ENCODE measurements at places on chromosomes 3 and 15.

DNA sequence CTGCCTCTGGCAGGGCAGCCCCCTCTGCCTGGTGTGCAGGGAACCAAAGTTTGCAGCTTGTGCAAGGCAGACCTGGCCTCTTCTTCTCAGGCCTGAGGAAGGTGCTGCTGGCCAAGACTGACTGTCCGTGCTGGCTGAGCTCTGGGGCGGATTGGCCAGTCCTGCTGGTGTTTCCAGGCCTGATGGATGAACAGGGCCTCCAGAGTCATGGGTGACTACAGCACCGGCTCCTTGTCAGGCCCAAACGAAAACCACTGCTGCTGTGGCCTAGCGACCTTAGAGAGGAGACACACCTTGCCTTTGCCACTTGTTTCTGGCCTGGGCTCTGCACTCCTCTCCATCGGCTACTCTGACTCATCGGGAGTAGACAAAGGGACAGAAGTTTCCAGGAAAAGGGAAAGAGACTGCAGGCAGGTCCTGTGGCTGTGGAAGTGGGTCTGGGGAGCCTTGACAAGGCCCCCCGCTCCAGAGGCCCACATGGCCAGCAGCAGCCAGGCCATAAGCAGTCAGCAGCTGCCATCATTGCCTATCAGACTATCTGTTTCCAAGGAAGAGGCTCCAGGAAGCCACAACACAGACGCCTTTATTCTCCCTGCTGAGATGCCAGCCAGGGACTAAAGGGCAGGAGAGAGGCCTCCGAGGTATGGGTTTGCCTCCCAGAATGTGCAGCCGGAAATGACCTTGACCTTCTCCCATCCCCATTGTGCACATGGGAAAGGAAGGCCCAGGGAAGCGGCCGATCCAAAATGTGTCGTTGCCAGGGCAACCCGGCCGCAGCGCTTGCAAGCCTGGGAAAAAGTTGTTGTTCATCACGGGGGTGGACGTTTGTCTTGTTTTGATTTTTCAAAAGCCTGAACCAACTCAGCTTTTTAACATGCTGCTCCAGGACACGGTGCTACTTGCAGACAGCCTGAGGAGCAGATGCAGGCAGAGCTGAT, 160.5 kb downstream of the CHSY1 start:
- no peak overlapping the region for H3K27ac ChIP-seq
- H3K36me3 ChIP-seq: no peaks in the 10 kb centered on the region
- no peak for DNase-seq
- H3K27me3 ChIP-seq: no peaks in the 10 kb centered on the region

GRCh38 chr15:24676431-24676830, 856 bp downstream of the NPAP1 start:
- H3K36me3 ChIP-seq: no peaks in the 10 kb centered on the region
- no peaks in the 10 kb centered on the region for H3K4me1 ChIP-seq
- no peak for DNase-seq
- H3K27me3 ChIP-seq: no peaks in the 10 kb centered on the region

GRCh38 chr3:171784937-171785336, 25.3 kb downstream of the PLD1 start:
- H3K4me1 ChIP-seq: no peaks in the 10 kb centered on the region
- no peaks in the 10 kb centered on the region for H3K36me3 ChIP-seq
- DNase-seq: no peak
- H3K27ac ChIP-seq: no peak overlapping the region
- no peak overlapping the region for H3K4me3 ChIP-seq

DNA sequence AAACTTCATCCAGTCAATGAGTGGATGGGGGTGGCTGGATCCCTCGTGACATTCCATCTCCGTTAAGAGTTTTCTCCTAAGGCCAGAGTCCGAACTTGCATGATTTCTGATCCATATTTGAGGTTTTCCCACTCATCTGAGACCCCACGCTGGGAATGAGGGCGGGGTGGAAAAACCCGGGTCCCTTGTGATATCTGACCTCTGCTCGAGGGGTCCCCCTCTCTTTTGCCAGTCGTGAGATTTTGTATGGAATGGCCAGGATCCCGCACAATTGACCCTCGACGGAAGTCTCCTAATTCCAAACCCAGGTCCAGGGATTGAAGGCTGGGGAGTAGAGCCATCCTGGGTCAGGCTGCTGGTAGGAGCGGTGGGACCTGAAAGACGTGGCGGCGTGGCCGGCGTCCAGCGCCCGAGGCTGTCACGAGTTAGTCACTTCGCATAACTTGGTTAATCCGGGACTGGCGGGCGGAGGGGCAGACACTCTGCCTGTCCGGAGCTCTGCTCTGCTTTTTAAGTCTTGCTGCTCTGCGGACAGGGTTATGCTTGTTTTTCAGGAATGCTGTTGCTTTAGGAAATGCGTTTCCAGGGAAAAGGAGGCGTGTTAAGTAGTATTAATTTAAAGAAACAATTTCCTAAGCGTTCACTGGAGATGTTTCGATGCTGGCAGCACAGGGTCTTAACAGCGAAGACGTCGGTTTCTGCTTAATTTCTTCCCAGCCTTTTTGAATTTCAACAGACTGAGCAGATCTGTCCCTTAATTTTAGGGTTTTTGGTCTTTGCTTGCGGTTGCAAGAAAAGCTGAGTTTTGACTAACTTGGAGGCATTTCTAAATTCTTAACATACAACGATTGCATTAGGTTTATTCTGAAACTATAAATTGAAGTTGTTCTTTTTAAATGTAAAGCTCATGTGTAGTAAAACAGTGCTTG, 69.7 kb upstream of the LRRFIP2 start:
- H3K27ac ChIP-seq: peak overlapping the region; percentile 90
- peak; percentile 11 for DNase-seq
- H3K36me3 ChIP-seq: no peaks in the 10 kb centered on the region

DNA sequence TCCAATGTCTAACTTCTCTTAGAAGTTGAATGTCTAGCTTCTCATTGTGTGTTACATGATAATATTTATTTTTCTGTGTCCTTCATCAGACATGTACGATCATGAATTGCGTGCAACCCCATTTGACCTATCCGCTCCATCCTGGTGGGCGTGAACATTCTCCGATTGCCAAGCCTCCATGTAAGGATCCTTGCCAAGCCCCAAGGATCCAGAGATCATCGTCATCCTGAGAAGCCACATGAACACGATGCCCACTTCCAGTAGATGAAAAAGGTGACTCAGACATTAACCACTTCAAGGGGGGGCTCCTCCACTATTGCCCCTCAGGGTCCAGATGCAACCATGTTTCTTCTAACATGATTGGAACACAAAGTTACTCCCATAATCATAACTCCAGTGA, 25.5 kb upstream of the KNG1 start:
- no peaks in the 10 kb centered on the region for H3K4me1 ChIP-seq
- H3K4me3 ChIP-seq: no peak overlapping the region
- peaks cover 19% of the 10 kb centered on the region for H3K27me3 ChIP-seq

DNA sequence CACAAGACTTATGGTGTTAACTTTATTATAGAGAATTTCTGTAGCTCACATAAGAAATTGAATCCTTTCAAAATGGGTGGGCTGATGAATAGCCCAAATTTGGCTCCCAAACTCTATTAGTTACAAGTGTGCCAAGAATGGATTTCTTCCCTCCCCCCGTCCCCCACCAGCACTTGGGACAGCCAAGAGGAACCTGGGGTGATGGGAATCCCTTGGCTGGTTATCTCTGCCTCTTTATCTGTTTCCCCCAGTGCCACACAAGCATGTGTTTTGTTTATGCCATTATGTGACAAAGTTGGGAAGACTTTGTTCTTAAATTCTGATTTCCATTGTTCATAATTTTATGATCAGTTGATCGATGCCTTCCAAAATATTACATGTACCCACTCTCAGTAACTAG, 28.3 kb downstream of the CMSS1 start:
- H3K27me3 ChIP-seq: no peaks in the 10 kb centered on the region
- DNase-seq: no peak
- no peak overlapping the region for H3K27ac ChIP-seq
- H3K4me3 ChIP-seq: no peak overlapping the region

DNA sequence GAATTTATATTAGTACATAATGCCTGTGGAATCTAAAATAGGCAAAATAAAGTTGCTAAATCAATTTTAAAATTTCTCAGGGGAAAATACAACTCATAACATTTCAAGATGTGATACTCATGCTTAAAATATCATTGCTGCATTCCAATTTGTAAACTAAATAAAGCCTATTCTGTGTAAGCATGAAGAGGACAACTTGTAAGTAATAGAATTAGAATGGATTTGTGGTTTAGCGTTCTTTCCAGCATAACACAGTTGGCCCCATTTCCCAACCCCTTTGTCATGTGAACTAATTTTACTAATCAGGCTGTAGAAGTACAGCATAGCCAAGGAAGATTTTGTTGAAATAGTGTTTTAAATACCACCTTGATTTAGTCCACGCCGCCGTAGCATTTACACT, 437.2 kb downstream of the SI start:
- no peaks in the 10 kb centered on the region for H3K36me3 ChIP-seq
- H3K27me3 ChIP-seq: no peaks in the 10 kb centered on the region
- no peak overlapping the region for H3K4me3 ChIP-seq

DNA sequence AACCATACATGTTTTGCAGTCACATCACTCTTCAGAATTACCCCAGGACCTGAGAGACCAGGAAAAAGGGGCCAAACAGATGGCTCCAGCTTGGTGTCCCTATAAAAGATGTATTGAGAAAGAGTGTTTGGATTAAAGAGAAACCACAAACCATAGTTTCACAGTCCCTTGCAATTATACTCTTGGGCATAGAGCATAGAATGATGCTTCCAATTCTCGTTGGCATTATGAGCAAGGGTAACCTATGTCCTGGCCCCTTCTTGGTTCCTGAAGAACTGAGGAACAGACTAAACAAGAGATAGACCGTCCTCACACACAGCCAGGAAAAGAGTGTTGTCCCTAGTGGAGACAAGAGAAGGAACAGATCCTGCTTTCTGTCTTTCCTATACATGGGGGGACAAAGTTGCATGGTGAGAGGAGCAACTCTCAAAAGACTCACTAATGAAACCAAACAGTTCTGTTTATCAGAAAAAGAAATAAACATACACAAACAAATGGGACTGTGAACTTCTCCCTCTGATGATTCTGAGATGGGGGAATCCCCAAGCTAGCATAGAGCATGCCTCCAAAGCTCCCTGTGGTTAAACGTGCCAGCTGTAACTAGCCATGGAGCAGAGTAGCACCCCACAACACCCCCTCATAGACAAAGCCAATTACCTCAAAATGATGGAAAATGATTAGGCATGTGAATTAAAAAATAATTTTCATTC, 908.6 kb downstream of the NTRK3 start:
- no peak for DNase-seq
- no peak overlapping the region for H3K4me3 ChIP-seq
- H3K4me1 ChIP-seq: no peaks in the 10 kb centered on the region
- H3K27ac ChIP-seq: no peak overlapping the region
- H3K27me3 ChIP-seq: no peaks in the 10 kb centered on the region
- no peaks in the 10 kb centered on the region for H3K36me3 ChIP-seq

- DNase-seq: no peak
- H3K36me3 ChIP-seq: no peaks in the 10 kb centered on the region
- no peak overlapping the region for H3K27ac ChIP-seq
- H3K4me3 ChIP-seq: no peak overlapping the region
- peaks cover 17% of the 10 kb centered on the region for H3K4me1 ChIP-seq
Measured at GRCh38 chr15:61227950-61228936, 859 bp downstream of the RORA start.

- H3K27ac ChIP-seq: no peak overlapping the region
- no peak for DNase-seq
- no peaks in the 10 kb centered on the region for H3K27me3 ChIP-seq
Measured at GRCh38 chr3:110711851-110712516, 359.6 kb upstream of the NECTIN3 start.

- H3K36me3 ChIP-seq: no peaks in the 10 kb centered on the region
- DNase-seq: no peak
- H3K4me3 ChIP-seq: no peak overlapping the region
- no peaks in the 10 kb centered on the region for H3K27me3 ChIP-seq
- no peaks in the 10 kb centered on the region for H3K4me1 ChIP-seq
- H3K27ac ChIP-seq: no peak overlapping the region
Measured at GRCh38 chr3:76370749-76371520, 585.6 kb upstream of the ZNF717 start.

DNA sequence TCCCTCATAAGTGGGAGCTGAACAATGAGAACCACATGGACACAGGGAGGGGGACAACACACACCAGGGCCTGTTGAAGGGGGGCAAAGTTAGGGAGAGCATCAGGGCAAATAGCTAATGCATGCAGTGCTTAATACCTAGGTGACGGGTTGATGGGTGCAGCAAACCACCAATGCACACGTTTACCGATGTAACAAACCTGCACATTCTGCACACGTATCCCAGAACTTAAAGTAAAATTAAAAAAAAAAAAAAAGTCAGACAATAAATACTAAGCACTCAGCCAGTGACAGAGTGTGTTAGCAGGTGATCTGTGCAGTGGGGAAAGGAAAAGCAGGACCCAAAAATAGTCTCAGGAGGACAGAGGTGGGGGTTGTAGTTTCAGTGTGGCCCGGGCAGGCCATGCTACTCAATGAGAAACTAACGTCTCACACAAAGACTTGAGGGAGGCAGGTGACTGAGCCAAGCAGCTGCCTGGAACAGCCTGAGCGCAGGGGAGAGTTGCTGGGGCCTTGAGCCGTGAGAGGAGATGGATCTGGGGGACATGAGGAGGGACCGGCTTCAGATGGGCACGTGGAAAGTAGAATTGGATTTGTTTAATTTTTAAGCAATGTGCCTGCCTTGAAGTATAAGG, 18.4 kb downstream of the ANKDD1A start:
- H3K4me1 ChIP-seq: no peaks in the 10 kb centered on the region
- no peak overlapping the region for H3K4me3 ChIP-seq
- no peaks in the 10 kb centered on the region for H3K27me3 ChIP-seq
- no peak for DNase-seq
- H3K27ac ChIP-seq: no peak overlapping the region

- H3K27me3 ChIP-seq: no peaks in the 10 kb centered on the region
- DNase-seq: no peak
- H3K4me3 ChIP-seq: no peak overlapping the region
- peaks cover 20% of the 10 kb centered on the region for H3K4me1 ChIP-seq
- no peak overlapping the region for H3K27ac ChIP-seq
- H3K36me3 ChIP-seq: peaks cover 38% of the 10 kb centered on the region
Measured at GRCh38 chr15:42210696-42211095, 2.6 kb upstream of the VPS39 start.

- DNase-seq: no peak
- no peaks in the 10 kb centered on the region for H3K36me3 ChIP-seq
- H3K27me3 ChIP-seq: no peaks in the 10 kb centered on the region
Measured at GRCh38 chr3:104245981-104246380, 1120.7 kb upstream of the ALCAM start.

- H3K36me3 ChIP-seq: no peaks in the 10 kb centered on the region
- no peaks in the 10 kb centered on the region for H3K4me1 ChIP-seq
- no peak overlapping the region for H3K27ac ChIP-seq
- DNase-seq: no peak
- no peak overlapping the region for H3K4me3 ChIP-seq
Measured at GRCh38 chr3:23508464-23508863, 297.3 kb upstream of the UBE2E1 start.

GRCh38 chr3:123719862-123720453, 135.1 kb upstream of the HACD2 start:
- H3K27me3 ChIP-seq: no peaks in the 10 kb centered on the region
- no peak overlapping the region for H3K4me3 ChIP-seq
- no peak overlapping the region for H3K27ac ChIP-seq
- H3K4me1 ChIP-seq: no peaks in the 10 kb centered on the region

GRCh38 chr15:67385971-67386370, 131.4 kb downstream of the IQCH start:
- H3K4me3 ChIP-seq: no peak overlapping the region
- H3K4me1 ChIP-seq: no peaks in the 10 kb centered on the region
- no peak overlapping the region for H3K27ac ChIP-seq
- peaks cover 14% of the 10 kb centered on the region for H3K27me3 ChIP-seq
- DNase-seq: no peak

- H3K36me3 ChIP-seq: peaks cover 17% of the 10 kb centered on the region
- no peak for DNase-seq
- H3K27me3 ChIP-seq: no peaks in the 10 kb centered on the region
Measured at GRCh38 chr3:48776854-48777253, 59.8 kb upstream of the IP6K2 start.
